ENCODE measurements at places on chromosomes 5 and 9.

DNA sequence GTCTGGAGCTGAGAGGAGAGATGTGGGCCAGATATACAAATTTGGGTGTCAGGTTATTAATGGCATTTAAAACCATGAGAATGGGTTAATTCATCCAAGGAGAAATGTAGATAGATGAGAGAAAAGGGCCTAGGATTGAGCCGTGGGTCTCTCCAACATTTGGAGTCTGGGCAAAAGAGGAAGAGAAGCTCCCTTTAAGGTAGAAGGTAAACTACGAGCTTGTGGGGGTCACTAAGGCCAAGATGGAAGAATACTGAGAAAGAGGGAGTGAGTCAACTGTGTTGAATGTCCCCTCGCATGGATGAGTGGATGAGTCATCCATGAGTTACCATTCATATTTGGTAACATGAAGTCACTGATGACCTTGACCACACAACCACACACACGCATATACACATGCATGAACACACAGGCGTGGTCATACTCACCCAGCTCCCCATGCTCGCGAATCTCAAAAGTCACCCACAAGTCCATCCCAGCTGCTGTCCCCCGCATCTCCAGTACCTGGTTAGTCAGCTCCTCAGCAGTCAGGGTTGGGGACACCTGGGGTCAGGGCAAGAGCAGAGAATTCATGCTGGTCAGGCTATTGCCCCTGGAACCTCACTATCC, 6.8 kb upstream of the FCHSD1 start:
- no peak for DNase-seq

DNA sequence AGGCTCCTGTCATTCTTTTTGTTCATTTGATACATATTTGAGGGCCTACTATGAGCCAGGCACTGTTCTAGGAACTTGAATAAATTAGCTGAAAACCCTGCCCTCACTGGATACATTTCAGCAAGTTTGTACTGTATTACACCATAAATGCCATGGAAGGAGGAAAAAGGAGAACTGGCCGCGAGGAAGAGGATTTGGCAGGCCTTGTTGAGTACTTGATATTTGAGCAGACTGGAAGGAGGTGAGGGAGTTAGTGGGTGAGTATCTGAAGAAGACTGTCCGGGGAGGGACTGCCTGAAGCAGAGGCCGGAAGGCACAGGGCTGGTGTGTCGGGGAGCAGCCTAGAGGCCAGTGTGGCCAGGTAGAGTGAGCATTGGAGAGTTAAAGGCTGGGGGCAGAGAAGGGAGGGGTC, 4.5 kb downstream of the SNX30 start:
- no peak for DNase-seq

- DNase-seq, result no peak
These were observed 31.2 kb upstream of the LECT2 start for GRCh38 chr5:135985951-135986350.

- DNase-seq, result no peak
These were observed 70.8 kb downstream of the NDUFS4 start for GRCh38 chr5:53631251-53631650.

GRCh38 chr9:134966697-134967546, 49.2 kb upstream of the FCN1 start:
- no peak for DNase-seq

DNA sequence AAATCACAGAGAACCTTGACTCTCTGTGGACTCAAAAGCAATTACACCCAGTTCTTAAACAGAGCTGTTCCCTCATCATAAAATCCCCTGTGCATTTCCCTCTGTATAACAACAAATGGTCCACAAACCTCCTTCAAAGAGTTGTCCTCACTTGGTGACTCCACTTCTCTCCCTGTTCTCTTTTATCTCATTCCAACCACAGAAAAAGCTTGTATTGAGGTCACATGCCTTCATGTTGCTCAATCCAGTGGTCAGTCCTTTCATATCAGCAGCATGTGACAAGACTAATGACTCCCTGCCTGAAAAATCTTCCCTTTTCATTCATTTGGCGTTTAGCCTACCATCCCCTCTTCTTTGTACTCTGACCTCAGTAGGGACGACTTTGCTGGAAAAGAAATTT, 158.0 kb downstream of the DEPDC1B start:
- DNase-seq, result no peak

- no peak for DNase-seq
These were observed 2.7 kb downstream of the CNTLN start for GRCh38 chr9:17137566-17137965.

- DNase-seq, result no peak
These were observed 37.6 kb upstream of the MAST4 start for GRCh38 chr5:66558560-66558959.

DNA sequence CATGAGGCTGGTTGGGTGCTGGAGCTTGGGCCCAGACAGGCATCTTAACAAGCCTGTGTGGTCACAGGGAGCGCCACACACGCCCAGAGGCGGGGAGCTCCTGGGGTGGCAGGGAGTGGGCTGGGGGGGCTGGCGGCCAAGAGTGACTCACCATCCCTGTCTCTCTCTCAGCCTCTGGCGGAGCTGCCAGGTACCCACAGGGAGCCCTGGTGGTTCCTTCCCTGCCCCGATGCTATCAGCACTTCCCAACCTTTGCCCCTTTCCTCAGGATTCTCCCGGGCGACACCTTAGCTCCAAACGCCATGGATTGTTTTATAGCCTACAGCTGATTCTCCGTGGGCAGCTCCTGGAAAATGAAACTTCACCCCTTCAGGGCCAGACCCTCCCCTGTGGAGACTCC, 5.5 kb downstream of the SLC9A3 start:
- DNase-seq, result no peak

- no peak for DNase-seq
These were observed 12.7 kb downstream of the KCTD16 start for GRCh38 chr5:144183254-144183889.

- DNase-seq, result no peak
These were observed 517.7 kb upstream of the CLINT1 start for GRCh38 chr5:158376679-158377078.

DNA sequence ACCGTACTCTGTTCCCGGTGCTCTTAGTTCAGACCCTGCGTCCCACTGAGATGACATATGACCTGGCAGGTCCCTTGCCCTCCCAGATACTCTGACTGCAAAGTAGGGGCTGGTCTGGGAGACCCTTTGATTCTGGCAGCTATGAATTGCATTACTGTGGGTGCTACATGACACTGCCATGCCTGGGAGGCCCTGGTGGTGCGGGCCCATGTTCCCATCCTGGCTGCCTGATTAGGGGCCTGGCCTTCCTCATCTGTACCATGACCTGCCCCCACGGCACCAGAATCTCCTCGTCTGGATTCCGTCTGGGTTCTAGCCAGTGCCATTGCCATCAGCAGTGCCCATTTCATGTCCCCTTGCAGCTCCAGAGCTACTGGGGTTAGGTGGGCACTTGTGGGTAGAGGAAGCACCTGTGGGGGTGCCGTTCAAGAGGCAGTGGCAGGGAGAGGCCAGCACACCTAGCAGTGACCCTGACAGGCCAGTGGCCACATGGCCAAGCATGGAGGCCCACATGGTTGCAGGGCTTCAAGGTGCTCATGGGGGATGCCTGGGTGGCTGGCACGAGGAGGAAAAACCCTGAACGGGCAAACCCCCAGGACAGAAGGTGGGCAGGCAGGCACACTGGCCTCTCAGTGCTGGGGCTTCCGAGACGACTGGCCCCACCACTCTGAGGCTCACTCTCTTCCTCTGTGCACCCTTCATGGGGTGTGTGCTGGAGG, 69.7 kb downstream of the PHF2 start:
- DNase-seq, result no peak

- no peak for DNase-seq
These were observed 43.9 kb downstream of the ZNF608 start for GRCh38 chr5:124702525-124702924.

- DNase-seq, result no peak
These were observed 149.7 kb upstream of the SPRY4 start for GRCh38 chr5:142474431-142475094.

Data from stimulated activated CD4-positive, alpha-beta T cell treated with anti-CD3 and anti-CD28 coated beads, TNF-alpha, amount 100 ng/mL, for 24 hours (primary cell).